Nasal cavity respiratory epithelium epithelial cell of viscerocranial mucosa (primary cell): ENCODE measurements at places on chromosomes 3 and 15. TPM values are rescaled to one million over a fixed set of nuclear protein-coding genes. Genes with fewer than 3 reads are reported as not detected.

Gene SERINC4
- 0.07 TPM in 1 of 2 replicates, not detected in the other for total RNA-seq

Gene CAPN3
- 0.68 and 4.6 TPM in 2 replicates for total RNA-seq

Gene CHDH
- total RNA-seq: under 0.01 and 0.21 TPM in 2 replicates

Gene QARS1
- total RNA-seq: 177 and 193 TPM in 2 replicates

Gene ADPRH
- total RNA-seq: 0.68 and 3.9 TPM in 2 replicates

Gene FGF7
- under 0.01 and 0.07 TPM in 2 replicates for total RNA-seq

Gene TGM5
- 1.0 and 1.5 TPM in 2 replicates for total RNA-seq

Gene TAGLN3
- total RNA-seq: 0.68 and 0.93 TPM in 2 replicates

Gene STXBP5L
- total RNA-seq: not detected in 2 replicates

Gene SLC30A4
- total RNA-seq: 5.5 and 8.7 TPM in 2 replicates

Gene TMEM158
- total RNA-seq: 1.4 and 2.3 TPM in 2 replicates
